Hepatocyte (in vitro differentiated cells): ENCODE measurements at places on chromosomes 5 and 9.

DNA sequence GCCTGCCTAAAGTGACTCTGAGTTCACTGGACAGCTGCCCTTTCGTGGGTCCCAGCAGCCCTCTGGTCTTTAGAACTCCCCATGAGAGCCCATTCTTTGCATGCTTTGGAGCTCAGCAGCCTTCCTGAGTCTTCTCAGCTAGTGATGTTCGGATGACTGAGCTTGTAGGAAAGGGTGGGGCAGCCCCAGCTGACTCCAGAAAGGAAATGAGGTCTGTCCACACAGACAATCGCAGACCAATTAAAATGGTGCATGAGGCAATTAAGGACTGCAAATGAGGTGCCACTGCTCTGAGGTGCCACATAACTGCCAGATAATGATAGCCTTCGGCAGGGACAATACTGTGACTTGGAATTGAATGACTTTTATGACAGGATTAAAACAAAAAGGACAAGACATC, 25.4 kb upstream of the TOMM5 start:
- DNase-seq: peak; percentile 19
- no peak overlapping the region for H3K27ac ChIP-seq
- H3K36me3 ChIP-seq: no peaks in the 10 kb centered on the region
- no peaks in the 10 kb centered on the region for H3K4me1 ChIP-seq
- no peak overlapping the region for H3K4me3 ChIP-seq

DNA sequence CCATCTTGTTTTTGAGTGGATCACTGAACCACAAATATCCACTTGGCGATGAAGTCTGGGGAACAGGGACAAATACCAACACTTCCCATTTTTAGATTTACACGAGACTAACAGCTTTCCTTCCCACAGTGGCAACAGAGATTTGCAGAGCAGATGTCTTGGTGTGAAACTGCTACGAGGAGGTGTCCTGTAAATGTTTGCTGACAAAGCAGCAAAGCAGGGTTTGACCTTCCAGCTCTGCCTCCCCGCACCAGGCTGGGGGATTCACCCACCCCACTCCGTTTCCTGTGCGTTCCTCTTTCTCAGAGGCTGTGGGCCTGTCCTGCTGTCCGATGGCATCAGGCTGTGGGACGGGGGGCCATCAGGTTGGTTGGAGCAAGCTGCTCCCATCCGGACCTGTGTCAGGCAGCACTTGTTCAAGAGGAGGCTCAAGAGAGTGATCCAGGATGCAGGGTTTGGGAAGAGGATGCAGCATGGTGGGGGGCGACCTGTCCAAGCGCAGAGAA, 693 bp upstream of the RGS3 start:
- DNase-seq: no peak
- H3K4me1 ChIP-seq: peaks cover 15% of the 10 kb centered on the region
- no peak overlapping the region for H3K4me3 ChIP-seq
- H3K36me3 ChIP-seq: no peaks in the 10 kb centered on the region
- H3K27ac ChIP-seq: no peak overlapping the region

- H3K4me3 ChIP-seq: peak within 1 kb of the TSS; percentile 80
- H3K36me3 ChIP-seq: no peaks in the 10 kb centered on the region
- H3K27me3 ChIP-seq: peaks cover 5% of the 10 kb centered on the region
- H3K27ac ChIP-seq: peak within 1 kb of the TSS; percentile 92
- peak; percentile 84 for DNase-seq
Observed at GRCh38 chr9:214648-215493, at the start of gene DOCK8. Gene DOCK8 (plus strand): TSS chr9:214865. CDS start chr9:214977, 112 bp downstream.

DNA sequence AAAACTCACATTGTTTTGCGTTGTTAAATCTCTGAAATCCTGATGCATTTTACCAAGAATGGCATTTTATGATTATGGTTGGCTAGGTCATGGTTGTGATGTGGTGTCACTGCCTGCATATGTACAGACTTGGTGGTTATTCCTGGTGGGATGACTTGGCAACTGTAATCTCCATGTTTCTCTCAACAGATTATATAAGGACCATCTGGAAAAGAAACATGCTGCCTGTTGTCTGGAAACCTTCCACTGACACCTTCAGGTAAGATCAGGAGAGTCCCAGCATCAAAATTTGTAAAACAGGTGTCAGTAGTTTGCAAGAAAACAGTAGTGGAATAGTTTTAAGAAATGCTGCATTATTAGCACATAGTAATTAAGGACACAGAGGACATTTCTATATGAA, 3.0 kb upstream of the ACER2 start:
- peaks cover 6% of the 10 kb centered on the region for H3K4me1 ChIP-seq
- H3K36me3 ChIP-seq: no peaks in the 10 kb centered on the region
- peak overlapping the region; percentile 80 for H3K27ac ChIP-seq
- no peaks in the 10 kb centered on the region for H3K27me3 ChIP-seq

DNA sequence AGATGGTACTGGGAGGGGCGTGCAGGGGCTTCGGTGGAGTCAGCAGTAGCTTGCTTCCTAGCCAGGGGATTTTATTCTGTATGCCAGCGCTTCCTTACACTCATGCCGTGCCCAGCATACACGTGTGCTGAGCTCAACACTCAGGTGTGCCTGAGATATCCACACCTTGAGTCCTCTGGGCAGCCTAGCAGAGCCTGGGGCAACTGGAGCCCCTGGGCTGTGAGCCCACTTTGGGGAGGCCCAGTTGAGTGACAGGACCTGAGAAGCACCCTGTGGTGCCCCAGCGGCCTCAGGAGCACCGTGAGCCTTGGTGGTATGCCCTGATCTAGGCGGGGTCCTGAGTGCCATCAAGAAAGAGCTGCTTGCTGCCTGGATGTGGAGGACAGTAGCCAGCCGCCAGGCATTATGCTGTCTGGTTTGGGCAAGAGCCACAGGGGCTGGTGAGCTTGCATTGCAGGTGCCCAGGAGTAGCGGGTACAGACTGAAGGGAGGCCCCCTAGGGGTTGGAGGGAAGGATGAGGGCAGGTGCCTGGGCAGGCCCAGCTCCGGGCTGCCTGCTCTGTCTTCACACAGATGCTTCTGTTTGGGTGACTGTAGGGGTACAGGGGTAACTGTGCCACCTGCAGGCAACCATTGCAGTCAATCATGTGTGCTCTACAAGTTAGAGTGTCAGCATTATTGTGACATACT, 42.9 kb downstream of the BNIP1 start:
- no peak overlapping the region for H3K27ac ChIP-seq
- no peaks in the 10 kb centered on the region for H3K27me3 ChIP-seq
- no peaks in the 10 kb centered on the region for H3K4me1 ChIP-seq
- no peak overlapping the region for H3K4me3 ChIP-seq
- H3K36me3 ChIP-seq: no peaks in the 10 kb centered on the region
- no peak for DNase-seq

DNA sequence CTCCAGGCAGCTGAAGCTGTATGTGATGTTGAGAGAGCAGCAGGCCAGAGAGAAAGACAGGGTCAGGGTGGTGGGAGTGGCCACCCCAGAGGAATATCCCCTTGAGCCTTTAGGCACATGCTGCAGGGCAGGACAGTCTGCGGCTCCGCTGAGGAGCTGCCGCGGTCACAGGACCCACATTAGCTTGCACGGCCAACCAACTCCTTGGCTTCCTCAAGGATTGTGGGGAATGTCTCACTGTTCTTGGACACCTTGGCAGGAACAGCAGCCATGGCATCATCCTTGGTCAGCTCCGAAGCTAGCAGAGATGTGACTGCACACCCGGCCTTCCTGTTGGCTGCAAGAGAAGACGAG, 27.8 kb downstream of the PCDHGC5 start:
- H3K36me3 ChIP-seq: no peaks in the 10 kb centered on the region
- no peak for DNase-seq
- H3K27ac ChIP-seq: peak overlapping the region; percentile 97
- no peak overlapping the region for H3K4me3 ChIP-seq

DNA sequence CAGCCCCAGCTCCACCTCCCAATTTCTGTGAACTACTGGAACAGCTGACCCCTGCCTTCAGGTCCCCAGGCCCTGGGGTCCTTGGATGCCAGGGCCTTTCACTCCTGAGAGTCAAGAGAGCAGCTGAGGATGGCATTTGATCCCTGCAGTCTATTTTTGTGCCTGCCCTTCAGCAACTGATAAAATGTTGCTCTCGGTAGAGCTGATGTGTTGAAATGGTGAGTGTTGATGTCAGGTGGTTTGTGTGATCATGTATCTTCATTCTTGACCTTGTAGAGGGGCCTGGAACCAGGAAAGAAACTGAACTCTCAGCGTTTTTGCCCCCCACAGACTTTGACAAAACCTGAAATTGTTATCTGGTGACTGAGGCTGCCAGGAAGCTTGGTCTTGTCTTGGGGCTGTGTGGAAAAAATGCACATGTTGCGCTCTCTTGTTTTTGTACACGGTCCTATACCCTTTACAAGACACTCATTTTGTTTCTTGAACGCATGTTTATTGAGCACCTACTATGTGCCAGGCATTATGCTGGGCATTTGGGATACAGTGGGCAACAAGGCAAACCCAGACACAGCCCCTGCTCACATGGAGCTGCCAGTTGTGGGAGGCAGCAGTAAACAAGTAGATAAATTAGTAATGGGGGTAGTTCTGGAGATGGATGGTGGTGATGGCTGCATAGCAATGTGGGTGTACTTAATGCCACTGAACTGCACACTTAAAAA, 78.3 kb downstream of the PPARGC1B start:
- no peak for DNase-seq
- H3K27ac ChIP-seq: no peak overlapping the region
- no peak overlapping the region for H3K4me3 ChIP-seq
- peaks cover 6% of the 10 kb centered on the region for H3K4me1 ChIP-seq
- no peaks in the 10 kb centered on the region for H3K27me3 ChIP-seq
- no peaks in the 10 kb centered on the region for H3K36me3 ChIP-seq

DNA sequence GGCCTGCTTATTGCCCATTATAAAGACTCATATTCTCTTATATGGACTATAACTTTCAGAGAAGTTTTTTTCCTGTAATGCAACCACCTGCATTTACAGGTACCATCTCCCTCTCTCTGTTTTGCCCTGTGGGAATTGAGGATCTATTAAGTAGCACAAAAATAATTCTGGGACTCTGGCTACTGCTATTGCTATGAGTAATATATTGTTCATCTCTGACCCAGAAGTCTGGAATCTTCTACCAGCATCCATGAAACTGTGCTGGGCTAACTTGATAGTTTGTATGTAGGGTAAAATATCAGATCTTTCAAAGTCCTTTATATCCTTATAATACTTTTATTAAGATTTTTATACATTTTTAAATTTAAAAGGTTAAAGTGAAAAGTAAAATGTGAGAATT, 607.2 kb downstream of the EFNA5 start:
- H3K27me3 ChIP-seq: no peaks in the 10 kb centered on the region
- H3K27ac ChIP-seq: no peak overlapping the region
- no peak for DNase-seq
- no peak overlapping the region for H3K4me3 ChIP-seq

DNA sequence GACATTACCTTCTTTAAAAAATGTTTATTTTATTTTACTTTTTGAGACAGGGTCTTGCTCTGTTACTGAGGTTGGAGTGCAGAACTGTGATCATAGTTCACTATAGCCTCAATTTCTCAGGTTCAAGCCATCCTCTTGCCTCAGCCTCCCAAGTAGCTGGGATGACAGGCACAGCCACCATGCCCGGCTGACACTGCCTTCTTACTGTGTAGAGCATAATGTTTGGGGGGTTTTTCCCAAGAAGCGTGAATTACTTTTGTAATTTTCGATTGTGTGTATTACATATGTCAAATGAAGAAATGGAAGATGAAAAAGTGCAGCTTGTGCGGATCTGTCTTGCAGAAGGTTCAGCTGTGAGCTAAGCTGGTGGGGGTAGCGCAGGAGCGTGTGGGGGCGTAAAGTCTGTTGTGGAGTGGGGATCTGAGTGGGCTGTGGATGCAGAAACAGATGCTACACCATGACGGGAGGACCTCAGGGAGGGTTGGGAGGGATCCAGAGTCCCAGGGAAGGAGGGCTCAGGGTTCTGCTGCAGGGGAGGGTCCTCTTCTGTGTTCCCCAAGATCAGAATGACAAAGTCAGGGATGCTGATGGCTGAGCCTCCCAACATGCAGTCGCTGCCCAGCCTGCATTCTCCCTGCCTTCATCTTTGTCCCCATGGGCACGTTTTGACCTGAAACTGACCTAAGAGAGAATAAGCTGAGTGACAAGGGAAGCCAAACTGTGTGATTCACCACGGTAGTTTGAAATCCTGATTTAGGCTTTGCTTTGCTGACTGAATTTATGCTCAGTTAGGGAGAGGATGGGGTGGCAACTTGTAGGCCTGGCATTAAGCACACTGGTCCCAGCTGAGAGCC, 6.8 kb upstream of the ANKRD33B start:
- peaks cover 15% of the 10 kb centered on the region for H3K4me1 ChIP-seq
- H3K36me3 ChIP-seq: no peaks in the 10 kb centered on the region
- no peak for DNase-seq
- H3K27me3 ChIP-seq: peaks cover 3% of the 10 kb centered on the region
- no peak overlapping the region for H3K27ac ChIP-seq

- peak; percentile 43 for DNase-seq
- H3K36me3 ChIP-seq: no peaks in the 10 kb centered on the region
- no peak overlapping the region for H3K27ac ChIP-seq
- peaks cover 13% of the 10 kb centered on the region for H3K27me3 ChIP-seq
- peaks cover 6% of the 10 kb centered on the region for H3K4me1 ChIP-seq
- H3K4me3 ChIP-seq: no peak overlapping the region
Observed at GRCh38 chr9:8855046-8855445, 1055.5 kb upstream of the DMAC1 start.

GRCh38 chr9:91192381-91193086, 169.2 kb downstream of the AUH start:
- DNase-seq: no peak
- peak overlapping the region; percentile 100 for H3K27ac ChIP-seq
- peaks cover 44% of the 10 kb centered on the region for H3K4me1 ChIP-seq
- no peaks in the 10 kb centered on the region for H3K36me3 ChIP-seq

GRCh38 chr9:121393318-121393717, 23.3 kb upstream of the STOM start:
- H3K36me3 ChIP-seq: no peaks in the 10 kb centered on the region
- no peak overlapping the region for H3K4me3 ChIP-seq
- H3K27ac ChIP-seq: no peak overlapping the region

GRCh38 chr5:96001262-96001661, 39.6 kb upstream of the ELL2 start:
- H3K4me3 ChIP-seq: no peak overlapping the region
- peak overlapping the region; percentile 44 for H3K27ac ChIP-seq
- no peaks in the 10 kb centered on the region for H3K27me3 ChIP-seq
- H3K4me1 ChIP-seq: no peaks in the 10 kb centered on the region

DNA sequence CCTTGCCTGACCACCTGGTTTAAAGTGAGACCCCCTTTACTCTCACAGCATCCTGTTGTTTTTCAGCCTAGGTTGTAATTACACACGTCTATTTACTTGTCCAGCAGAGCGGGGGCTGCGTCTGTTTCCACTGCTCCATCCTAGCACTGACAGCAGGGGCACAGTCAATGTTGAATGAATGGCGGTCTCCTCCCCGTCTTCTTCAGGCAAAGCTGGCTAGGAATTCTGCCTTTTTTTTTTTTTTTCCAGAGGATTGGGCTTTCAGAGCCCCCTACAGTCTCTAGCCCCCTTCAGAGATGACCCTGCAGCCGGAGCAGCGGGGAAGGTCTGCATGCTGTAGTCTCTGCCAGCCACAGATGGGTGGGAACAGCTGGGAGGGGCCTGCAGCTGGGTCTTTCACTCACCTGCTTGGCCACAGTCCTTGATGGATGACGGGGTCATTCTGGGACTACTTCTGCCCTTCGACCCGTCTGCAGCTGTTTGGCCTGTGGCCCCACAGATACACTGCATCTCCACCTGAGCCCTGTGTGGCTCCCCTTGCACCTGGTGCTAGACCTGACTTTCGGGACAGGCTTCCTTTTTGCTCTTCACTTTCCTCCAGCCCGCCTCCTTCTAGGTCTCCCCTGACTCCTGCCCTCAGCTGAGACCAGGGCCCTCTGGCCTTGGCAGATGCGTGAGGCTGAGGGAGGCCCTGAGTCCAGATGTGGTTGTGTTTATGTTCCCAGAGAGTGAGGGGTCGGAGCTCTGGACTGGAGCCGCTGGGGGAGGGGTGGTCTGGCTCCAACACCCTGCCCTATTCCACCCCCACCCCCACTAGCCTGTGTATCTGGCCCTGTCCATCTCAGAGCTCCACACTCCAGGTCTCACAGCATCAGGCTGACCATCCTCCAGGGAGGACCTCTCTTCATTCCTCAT, 8.0 kb downstream of the PITX1 start:
- H3K36me3 ChIP-seq: no peaks in the 10 kb centered on the region
- H3K27me3 ChIP-seq: peaks cover 30% of the 10 kb centered on the region
